ENCODE measurements at places on chromosomes 1 and 21.
A peak's percentile ranks its signal among the peaks of the same experiment; 100 is the strongest.

GRCh38 chr1:105137543-105138457 is 1388.1 kb downstream of the AMY1C start:
- DNase-seq = peak; percentile 80

DNA sequence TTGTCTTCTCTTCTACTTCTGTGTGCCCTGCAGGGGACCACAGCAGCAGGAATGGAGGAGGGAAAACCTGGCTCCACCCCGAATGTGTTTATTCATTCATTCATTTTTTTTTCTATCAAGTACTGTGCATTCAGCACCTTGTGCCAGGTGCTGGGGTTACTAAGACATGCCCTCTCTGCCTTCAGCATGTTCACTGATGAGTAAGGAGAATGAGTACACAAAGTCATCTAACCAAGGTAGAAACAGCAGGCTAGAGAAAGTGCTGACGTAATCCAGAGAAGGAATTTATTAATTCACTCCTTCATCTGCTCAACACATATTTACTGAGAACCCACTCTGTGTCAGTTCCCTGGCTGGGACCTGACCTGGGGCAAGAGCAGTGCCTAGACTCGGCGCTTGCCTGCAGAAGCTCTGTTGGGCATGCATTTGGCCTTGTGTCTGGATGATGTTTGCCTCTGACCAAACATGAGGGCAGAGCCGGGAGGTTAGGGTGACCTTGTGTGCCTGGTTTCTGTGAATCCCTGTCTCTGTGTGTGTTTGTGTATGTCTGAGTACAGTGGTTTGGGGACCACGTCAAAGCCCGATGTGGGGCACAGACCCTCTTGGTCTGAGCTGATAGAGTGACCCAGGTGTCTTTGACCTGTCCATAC is 3.3 kb upstream of the MYOG start:
- DNase-seq = no peak

GRCh38 chr1:46675549-46676314 is 4.1 kb downstream of the TEX38 start:
- DNase-seq = peak; percentile 54

DNA sequence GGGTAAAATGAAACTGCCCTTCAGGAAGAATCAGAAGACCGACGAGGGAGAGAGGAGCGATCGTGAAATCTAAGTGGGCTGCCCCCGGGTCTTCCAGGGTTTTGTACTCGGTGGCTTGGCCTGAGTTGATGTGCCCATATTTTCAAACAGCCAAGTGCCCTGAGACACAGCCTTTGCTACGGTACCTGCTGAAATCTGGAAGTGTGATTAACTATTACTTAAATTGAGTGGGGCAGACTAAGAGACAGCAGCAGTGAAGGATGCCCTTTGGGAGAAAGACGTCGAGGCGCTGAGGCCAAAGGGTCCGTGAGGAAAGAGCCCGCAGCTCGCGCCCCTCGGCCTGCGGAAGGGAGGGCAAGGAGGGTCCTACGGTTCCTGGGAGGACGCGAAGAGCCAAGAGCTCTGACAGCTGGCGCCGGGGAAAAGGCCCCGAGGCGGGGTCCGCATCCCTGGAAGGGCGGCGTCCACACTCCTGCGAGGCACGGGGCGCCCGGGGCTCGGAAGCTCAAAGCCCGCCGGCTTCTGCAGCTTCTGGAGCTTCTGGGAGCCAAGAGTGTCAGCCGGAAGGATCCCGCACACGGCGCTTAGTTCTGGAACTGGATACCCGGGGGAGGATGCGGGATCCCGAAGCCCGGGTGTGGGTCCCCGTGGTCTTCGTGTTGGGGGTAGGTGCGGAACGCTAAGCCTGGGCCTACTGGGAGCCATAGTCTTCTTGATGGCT is 15.4 kb upstream of the RNU1-4 start:
- peak; percentile 90 for DNase-seq

DNA sequence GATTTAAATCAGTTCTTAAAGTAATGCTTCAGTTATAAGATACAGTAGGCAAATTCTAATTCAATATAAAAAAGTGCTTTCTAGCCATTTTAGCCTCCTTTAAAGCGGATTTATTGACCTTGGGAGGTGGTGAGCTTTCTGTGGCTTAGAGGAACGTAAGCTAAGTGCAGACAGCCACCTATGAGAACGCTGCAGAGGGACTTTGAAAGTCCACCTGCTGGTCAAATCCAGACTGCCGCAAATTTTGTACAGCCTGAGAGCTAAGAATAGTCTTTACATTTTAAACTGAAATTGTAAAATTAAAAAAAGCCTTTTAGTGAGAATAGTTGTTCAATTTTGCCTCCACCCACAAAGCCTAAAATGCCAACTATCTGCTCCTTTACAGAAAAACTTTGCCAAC is 67.0 kb upstream of the SSX2IP start:
- peak; percentile 31 for DNase-seq

GRCh38 chr1:181396811-181397210 is 86.5 kb upstream of the CACNA1E start:
- DNase-seq = no peak

GRCh38 chr1:221478050-221478949 is 263.6 kb downstream of the DUSP10 start:
- DNase-seq = peak; percentile 73

DNA sequence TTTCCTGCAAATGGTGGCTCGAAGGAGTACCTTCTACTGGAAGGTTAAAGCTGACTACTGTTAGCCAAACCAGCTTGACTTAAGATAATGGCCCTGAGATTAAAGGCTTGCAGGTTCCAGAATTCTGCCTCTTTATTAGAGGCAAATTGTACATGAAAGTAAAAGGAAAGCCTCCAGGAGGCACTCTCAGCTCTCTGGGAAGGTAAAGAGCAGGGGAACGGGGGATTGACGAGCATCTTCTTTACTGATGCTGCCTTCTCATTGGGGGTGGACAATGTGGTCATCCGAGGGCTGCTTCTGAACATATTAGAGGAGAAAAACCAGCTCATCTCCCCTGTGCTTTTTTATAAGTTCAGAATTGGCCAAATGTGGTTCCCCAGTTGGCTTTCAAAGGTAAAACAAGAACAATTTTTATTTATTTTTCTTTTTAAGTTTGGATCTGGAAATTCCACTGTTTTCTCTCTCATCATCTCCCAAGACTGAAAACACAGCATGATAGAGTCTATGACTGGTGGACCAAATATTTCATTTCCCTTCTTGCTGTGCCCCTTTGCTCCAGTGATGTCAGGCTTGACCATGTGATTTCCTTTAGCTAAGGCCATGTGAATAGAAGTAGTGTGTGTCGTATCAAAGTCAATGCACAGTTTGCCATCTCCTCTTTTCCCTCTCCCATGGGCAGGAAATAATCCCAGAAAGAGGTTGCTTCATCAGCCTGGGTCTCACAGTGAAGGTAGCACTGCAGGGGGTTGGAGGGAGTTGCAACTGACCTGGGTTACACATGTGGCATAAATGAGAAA is 292.7 kb downstream of the PRDM2 start:
- peak; percentile 39 for DNase-seq

DNA sequence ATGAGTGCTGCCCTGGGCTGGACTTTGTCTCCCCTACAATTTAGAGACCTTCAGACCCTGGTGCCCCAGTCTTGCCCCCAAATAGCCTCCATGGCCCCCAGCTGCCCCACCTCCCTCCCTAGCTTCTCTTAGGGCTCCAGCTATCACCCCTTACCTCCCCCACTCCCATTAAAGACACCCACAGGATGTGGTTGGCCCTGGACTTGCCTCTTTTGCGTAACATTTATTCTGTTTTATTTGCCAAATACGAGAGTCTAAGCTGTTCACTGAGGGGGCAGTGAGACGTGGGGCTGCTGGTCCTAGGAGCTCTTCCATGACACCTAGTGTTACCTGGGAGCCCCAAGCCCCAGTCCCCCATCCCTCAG is 4.5 kb downstream of the ZC3H12A start:
- DNase-seq = no peak

DNA sequence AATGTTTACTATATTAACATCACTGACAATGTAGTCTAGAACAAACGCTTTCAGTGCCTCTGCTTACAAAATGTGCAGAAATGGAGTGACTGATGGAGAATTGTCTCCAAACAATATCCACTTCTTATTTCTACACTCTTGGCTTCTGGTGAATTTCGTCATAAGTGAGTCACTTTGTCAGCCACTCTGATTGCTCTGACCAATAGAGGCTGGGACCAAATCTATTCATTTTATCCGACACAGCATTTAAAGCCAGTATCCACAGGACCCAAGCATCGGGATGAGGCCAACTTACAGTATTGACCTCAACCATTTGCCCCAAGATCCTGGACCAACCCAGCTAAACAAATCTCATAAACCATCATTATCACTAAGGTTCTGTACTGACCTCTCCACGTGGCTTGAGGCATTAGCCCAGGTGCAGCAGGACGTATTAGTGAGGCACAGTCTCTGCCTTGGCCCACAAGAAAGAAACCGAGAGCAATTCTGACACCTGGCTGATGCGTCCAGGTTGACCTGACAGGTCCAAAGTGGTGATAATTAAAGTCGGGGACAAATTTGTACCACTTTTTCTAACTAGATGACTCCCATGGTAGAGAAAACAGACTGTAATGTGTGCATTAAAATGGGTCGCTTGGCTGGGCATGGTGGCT is 53.3 kb upstream of the ERO1B start:
- no peak for DNase-seq

DNA sequence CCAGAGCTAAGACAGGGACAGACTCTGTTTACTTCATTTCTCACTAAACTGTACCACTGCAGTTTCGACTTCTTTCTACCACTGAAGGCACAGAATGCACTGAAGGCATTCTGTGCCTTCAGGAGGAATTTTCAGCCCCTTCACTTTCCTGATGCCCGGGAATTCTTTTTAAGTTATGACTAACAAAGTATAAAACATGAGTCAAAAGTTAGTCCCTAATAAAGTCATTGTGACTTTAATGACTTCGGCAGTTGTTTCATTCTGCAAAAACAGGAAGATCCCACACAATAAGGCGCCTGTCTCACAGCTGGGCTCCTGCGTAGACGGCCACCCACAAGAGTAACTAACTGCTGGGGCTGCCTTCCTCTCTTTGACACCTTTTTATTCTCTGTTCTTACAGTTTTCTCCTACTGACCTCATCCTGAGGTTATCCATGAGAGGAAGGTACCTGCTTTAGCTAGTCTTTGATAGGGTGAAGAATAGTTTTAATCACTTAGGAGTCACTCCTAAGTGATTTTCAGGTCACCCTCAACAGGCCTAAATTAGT is 183.9 kb upstream of the SGIP1 start:
- DNase-seq = peak; percentile 63

DNA sequence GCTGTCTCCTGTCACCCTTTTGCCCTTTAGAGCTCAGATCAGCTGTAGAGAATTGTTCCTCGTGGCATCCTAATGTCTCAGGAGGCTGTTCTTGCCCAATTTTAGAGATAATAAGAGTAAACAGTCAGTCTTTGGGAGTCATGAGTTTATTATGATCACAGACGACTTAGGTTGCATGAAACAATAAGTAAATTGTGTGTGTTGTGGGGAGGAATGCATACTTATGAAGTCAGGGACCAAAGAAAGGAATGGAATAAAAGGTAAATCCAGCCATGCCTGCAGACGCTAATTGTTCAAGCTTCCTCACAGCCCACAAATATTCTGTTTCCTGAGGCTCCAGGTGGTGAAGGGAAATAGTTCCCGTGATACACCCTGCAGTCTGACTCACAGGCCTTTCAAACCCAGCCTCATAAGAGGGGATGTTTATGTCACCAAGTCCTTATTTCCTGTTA is 897 bp downstream of the EPHX4 start:
- peak; percentile 12 for DNase-seq

- DNase-seq = no peak
These were observed 5.0 kb downstream of the HSPG2 start for GRCh38 chr1:21932127-21932526.

- peak; percentile 96 for DNase-seq
These were observed 21.8 kb downstream of the SLC27A3 start for GRCh38 chr1:153796786-153797659.

DNA sequence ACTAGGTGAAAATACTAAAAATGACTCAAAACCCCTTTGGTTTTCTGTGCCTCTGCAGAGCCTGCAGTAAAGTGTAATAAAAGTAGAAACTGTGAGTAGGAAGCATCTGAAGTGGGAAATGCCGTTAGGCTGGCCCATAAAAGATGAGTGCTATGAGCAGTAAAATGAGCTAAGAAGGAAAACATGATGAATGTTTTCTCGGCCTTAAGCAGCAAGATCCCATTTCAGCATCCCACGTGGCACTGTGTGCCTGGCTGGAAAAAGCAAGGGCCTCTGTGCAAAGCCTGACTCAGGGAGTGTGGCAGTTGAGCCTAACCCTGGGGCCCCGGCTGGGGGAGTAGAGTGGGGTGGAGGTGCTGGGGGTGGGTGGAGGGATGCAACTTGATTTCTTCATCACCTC is 109.5 kb downstream of the TBX15 start:
- DNase-seq = no peak

DNA sequence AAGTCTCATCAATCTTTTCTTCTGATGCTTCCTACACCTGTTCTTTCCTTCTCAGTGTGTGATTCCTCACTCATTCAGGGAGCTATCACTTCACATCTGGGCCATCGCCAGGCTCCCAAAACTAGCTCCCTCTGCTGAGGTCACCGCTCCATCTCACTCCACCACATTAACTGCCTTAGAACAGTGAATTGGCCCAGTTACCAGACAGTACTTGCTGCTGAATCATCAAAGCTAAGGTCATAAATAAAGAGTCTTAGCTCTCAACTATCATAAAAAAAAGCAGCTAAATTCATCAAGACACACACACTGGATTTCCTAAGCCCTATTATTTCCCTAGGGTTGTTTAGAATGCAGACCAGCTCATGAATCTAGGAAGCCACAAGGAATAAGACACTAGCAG is 18.8 kb upstream of the SRM start:
- no peak for DNase-seq

DNA sequence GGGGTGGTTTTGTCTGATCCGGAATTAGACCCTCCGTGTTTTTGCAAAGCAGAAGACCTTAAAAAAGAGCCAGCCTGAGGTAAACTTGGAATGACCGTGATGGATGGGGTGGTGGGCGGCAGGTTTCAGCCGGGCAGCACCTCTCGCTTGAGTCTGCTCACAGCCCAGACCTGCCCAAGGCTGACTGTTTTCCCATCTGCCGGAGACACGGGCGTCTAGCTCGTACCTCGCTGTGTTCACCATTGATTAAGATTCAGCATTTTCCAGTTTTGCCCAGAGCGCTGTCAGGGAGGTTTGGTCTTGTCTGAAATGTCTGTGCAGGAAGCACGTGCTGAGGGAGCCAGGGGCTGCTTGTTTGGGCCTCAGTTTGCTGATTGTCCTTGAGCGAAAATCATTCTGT is 591 bp downstream of the KCNAB2 start:
- DNase-seq = no peak

DNA sequence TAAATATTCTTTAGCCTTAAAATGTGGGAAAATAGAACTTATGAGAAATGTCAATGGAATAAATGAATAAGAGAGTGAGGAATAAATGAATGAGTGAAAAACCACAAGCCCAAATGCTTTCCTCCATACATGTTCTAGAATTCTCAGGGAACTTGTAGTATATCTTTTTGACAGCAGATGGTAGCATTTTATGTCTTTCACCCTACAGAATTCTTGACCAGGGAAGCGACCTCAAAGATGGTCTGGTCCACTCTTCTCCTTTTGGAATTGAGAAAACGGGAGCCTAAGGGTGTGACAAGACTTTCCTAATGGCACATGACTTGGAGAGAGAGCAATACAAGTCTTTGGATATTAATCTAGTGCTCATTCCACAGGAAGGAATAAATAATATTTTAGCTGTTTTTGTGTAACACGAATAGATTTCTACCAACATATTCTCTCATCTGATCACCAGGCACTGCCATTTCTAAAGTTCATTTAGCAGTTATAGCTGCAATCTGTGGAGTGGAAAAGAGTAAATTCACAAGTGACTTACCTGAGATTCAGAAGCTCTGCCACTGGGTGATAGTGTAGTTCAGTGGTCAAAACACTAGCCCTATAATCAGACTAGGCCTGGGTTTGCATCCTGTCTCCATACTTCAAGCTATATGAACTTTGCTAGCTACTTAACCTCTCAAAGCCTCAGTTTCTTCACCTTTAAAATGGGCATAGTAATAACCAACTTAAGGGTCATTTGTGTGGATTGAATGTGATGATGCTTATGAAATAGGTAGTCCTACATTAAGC is 15.0 kb upstream of the F5 start:
- DNase-seq = peak; percentile 58

Measured in GM23338 (cell line).